ENCODE measurements at places on chromosomes 7 and 10.

GRCh38 chr7:47303014-47303694 lies 278.8 kb downstream of the TNS3 start:
- no peak for DNase-seq

DNA sequence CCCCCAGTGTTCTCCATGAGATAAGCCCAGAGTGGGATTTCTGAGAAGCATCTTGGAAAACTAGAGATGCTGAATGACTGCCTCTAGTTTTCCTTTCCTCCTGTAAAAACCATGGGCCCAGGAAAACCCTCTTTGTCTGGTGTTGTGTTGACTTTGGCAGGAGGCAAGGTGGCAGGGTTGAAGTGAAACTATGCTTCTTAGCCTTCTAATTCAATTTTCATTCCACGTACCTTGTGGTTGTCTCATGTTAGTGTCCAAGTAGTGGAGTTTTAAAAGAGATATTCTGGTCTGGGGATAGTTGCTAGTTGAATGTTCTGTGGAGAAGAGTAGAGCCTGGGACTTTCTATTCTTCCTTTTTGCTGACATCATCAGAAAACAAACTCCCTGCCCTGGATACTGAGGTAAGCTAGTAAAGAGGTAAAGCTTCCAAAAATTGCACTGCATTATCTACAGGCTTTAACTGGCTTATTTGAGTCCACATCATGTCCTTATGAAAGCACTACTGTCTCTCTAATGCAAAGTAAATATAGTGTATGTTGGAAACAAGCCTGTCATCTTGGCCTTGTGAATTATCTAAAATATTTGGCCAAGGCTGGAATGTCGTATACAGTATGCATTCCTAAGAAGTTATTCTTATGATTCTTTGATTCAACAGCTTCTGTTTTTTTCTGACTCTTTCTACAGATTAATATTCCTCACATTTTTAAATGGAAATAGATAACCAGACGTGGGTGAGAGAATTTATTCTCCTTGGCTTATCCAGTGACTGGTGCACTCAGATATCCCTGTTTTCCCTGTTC lies at the start of gene OR2F2:
TSS of gene OR2F2 (plus strand) at position 708 of the 800 bp plus-strand sequence. CDS start at position 708, 0 bp downstream.
- DNase-seq, result no peak

DNA sequence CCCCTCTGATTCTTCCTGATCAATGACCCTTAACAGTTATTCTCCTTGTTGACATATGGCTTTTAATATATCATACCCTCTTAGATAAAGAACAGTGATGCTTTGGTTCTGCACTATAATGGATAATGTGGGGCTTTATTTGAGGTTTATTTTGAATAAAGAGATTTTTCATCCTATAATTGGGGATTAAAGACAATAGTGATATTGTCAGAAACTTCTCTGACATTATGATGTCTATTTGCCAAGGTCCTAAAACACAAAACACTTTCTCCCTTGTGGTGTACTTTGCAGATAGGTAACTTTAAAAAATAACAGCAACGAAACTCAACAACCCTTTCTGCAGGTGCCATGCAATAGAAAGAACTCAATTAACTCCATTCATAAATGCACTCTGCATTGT lies 243.6 kb upstream of the RHOBTB1 start:
- no peak for DNase-seq

- no peak for DNase-seq
Measured at GRCh38 chr10:12704488-12704887, 297.0 kb downstream of the CCDC3 start.

- DNase-seq, result no peak
Measured at GRCh38 chr7:299628-300027, 9.7 kb downstream of the FOXL3 start.

- no peak for DNase-seq
Measured at GRCh38 chr7:65980478-65981250, 1.3 kb downstream of the GUSB start.

DNA sequence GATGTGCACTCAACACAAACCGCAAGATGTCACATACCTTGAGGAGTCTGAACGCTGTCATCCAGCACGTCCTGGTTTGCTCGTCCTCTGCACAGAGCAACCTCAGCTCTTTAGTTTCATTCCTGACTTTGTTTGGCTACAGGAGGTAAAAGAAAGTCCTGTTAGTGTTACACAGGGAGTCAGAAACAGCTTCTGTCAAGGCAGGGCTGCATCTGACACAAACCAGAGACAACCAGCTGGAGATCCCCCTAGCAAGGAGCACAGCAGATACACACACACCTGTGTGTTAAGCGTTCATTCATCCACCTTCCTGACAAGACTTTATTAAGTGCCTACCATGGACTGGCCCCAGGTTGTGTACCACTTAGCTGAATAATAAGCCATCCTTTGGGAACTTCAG lies 47.5 kb upstream of the DDC start:
- DNase-seq, result no peak

GRCh38 chr7:25424113-25424512 lies 195.8 kb upstream of the NPVF start:
- DNase-seq, result no peak

- DNase-seq, result no peak
Measured at GRCh38 chr10:43752682-43753081, 104.0 kb upstream of the ZNF32 start.

GRCh38 chr10:67603701-67604100 lies 92.3 kb downstream of the CTNNA3 start:
- no peak for DNase-seq

DNA sequence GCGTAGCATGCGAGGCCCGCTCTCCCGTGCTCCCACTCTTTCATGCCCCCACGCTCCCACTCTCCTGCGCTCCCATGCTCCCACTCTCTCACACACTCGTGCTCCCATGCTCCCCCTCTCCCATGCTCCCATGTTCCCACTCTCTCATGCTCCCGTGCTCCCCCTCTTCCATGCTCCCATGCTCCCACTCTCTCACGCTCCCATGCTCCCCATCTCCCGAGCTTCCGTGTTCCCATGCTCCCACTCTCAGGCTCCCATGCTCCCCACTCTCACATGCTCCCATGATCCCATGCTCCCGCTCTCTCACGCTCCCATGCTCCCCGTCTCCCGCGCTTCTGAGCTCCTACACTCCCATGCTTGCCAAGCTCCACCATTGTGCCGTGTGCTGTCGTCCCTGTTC lies 84.4 kb upstream of the ANLN start:
- DNase-seq, result no peak

DNA sequence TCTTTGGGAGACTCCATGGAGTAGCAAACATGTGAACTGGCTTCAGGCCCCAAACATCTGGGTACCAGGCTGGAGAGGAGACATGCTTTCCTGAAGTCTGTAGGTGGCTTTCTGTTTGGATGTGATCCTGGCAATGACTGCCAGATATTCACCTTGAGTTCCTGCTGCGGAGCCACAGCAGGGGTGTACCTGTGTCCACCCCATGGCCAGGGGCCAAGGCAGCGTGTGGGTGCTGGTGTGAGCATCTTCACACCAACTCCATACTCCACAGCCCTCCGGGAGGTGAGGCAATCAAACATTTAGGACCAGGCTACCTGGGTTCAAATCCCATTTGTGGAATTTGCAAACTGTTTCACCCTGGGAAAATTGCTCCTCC lies 113.0 kb downstream of the ADCY1 start:
- no peak for DNase-seq

DNA sequence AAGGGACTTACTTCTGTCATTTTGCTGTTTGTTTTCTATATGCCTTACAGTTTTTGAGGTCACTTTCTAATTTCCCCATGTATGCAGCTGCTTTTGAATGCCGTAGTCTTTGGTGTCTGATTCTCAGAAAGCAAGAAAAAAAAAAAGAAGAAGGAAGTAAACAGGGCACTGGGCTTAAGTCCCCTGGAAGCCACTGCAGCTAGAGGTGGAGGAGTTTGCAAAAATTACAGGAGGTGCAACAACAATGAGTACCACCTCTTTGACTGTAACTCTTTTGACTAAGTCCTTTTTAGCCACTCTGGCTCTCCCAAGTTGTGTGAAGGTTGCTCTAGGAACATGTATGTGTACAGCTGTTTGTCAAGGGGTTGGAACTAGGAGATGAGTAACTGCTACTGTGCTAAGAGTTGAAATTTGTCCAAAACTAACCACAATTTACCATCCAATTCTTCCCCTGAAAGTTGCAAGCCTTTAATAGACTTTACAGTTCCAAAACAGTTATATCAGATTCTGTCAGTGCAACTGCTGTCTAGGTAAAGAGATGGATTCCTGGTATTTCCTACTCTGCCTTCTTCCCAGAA lies 588.0 kb upstream of the LRRN3 start:
- no peak for DNase-seq

DNA sequence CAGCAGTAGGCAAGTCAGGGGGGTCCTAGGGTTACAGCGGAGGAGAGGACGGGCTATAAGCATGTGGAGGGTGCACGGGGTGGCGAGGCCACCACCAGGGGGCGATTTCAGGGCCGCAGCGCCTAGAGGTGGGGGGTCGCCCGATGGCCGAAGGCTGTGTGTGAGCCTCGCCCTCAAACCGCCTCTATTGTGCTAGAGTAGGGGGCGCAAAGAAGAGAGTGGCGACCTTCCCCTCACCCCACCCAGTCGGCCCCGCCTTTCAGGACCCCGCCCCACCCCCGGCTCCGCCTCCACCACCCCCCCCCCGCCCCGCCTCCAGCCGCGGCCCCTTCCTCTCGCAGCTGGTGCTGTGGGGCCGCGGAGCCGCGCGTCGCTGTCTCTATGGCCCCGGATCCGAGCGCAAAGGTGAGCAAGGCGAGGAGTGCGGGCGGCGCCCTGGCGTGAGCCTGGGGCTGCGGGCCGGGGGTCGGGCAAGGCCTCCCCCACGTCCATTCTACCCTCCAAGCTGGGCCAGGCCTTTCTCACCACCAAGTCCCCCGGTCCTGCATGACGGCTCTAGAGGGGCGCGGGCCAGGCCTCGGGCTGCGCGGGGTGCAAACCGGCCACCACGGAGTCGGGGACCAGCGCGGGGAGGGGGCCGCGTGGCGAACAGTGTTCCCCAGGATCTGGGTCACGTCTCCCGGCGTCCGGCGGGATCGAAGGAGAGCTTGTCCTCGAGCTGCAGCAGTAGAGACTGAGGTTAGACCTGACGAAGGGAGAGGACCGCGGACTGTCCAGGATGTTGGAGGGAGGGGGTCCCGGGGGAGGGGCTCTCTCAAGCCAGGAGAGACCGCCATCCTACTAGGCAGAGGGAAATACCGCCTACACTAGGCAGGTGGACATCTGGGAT lies at the start of gene SEMA4G:
TSS of gene SEMA4G (plus strand) at position 318 of the 889 bp plus-strand sequence. CDS start 3,409 bp downstream, outside the sequence.
- peak; percentile 35 for DNase-seq

- no peak for DNase-seq
Measured at GRCh38 chr10:11962176-11962575, 80.4 kb downstream of the UPF2 start.

GRCh38 chr10:97159646-97160305 lies 26.0 kb downstream of the SLIT1 start:
- DNase-seq, result no peak

DNA sequence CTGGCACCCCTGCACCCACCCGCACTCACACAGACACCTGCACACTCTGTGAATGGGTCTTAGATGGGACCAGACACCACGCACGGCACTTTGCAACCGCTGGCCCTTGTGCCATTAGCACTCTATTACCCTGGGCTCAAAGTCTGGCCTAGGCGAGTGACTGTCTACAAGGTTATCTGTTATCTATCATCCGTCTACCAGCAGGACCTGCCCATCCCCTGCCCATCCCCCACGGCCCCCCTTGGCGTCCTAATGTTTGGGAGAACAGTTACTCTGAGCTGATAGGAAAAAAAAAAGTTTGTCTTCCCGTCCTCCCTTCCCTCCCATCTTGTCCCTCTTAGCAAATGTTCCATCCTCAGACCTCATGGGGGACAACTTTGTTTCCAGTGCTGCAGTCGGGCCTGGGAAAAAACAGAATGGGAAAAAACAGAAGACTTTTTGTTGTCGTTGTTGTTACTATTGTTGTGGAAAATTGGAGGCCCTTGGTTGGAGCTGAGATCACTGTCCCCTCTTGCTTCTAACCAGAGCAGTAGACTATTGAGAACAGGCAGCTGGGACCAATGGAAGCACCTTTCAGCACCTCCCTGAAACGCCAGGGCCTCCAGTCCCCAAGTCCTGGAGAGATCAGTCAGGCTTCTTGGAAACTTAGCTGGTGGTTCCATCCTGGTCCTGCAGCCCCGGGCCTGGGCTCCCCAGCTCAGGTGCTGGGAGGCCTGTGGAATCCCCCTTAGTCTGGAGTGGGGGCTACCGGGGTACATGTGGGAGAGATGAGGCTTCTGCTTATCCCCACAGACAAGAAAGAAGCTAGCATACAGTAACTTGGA lies 12.2 kb downstream of the UNCX start:
- no peak for DNase-seq

- DNase-seq, result no peak
Measured at GRCh38 chr7:64886956-64887545, 16.0 kb upstream of the ZNF273 start.

- no peak for DNase-seq
Measured at GRCh38 chr10:132164761-132165278, 21.9 kb upstream of the DPYSL4 start.

- no peak for DNase-seq
Measured at GRCh38 chr10:63421591-63421990, 44.2 kb downstream of the JMJD1C start.

- DNase-seq, result no peak
Measured at GRCh38 chr7:84535580-84536270, 341.1 kb upstream of the SEMA3A start.

- no peak for DNase-seq
Measured at GRCh38 chr7:77266291-77266794, 66.7 kb upstream of the FGL2 start.

DNA sequence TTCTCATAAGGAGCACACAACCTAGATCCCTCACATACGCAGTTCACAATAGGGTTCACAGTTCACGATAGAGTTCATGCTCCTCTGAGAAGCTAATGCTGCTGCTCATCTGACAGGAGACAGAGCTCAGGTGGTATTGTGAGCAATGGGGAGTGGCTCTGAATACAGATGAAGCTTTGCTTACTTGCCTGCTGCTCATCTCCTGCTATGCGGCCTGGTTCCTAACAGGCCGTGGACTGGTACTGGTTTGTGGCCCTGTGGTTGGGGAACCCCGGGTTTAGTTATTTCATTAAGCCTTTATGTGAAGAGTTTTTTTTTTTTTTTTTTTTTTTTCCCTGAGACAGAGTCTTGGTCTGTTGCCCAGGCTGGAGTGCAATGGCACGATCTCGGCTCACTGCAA lies 19.4 kb downstream of the SLK start:
- no peak for DNase-seq

DNA sequence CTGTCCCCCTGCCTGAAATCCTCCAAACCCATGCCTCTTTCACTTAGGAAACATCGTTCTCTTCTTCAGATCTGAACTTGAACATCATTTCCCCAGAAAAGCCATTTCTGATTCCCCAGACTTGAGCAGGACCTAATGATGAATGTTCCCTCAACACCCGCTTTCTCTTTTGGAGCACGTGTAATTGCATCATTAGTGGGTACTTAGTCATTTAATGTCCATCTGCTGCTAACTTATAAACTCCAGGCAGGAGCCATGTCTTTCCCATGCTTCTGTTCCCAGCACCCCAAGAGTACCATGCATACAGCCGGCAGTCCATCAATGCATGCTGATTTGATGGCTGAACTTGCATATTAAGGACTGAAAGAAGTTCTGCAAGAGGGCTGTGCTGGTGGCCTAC lies 36.5 kb upstream of the ECHDC3 start:
- DNase-seq, result no peak

- DNase-seq, result no peak
Measured at GRCh38 chr10:66162560-66163143, 763.2 kb upstream of the LRRTM3 start.

- peak; percentile 73 for DNase-seq
Measured at GRCh38 chr7:26061678-26062603, 90.1 kb upstream of the NFE2L3 start.

All from left kidney (tissue), 8 donors.